T1000 (cell line): ENCODE measurements at places on chromosomes 6 and 20.

DNA sequence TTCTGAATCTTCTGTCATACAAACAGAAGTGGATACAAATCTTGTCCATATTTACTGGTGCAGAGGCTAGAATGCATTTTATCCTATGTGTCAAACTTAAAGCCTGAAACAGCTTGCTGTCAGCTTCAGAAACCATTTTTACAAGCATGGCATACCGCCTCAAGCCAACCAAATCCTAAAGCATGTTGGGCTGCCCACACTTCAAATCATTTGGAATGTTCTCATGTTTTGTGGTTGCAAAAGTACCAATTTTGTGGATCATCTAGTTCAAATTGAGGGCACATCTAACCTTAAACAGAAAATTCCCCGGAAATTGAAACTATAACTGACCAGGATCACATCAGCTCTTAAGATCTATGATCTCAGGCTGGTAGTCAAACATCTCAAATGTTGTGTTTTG lies 3.2 kb downstream of the GPR63 start:
- DNase-seq, result no peak

DNA sequence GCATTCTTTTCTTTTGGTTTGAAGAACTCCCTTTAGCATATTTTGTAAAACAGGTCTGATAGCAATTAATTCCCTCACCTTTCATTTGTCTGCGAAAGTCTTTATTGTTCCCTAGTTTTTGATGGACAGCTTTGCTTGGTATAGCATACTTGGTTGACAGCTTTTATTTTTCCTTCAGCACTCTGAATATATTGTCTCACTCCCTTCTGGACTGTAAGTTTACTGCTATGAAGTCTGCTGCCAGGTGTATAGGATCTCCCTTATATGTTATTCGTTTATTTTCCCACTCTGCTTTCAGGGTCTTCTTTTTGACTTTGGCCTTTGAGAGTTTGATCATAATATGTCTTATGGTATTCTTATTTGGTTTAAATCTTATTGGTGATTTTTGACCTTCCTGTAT lies 47.7 kb upstream of the SNAP91 start:
- DNase-seq, result no peak

- DNase-seq, result no peak
Measured at GRCh38 chr20:42098418-42098817, 480.2 kb upstream of the CHD6 start.

GRCh38 chr6:167736486-167737204 lies 90.1 kb upstream of the AFDN start:
- DNase-seq, result no peak

DNA sequence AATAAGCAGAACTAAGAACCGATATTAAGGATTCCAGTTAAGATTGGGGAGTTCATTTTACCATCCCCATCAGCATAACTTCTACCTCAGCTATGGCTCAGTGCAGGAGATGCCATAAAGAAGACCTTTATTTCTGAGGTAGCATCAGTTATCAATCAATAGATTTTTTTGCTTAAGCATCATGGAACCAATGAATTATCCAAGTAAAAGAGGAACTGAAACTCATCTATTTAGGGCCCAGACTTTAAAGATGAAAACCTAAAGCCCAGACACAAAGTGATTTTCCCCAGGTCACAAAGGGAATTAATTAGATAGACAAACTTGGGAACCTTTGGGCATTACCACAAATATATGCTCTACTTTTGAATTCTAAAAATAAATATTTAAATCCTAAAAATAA lies 59.2 kb upstream of the TINAG start:
- no peak for DNase-seq

GRCh38 chr6:130396722-130397121 lies 30.9 kb downstream of the TMEM200A start:
- no peak for DNase-seq

DNA sequence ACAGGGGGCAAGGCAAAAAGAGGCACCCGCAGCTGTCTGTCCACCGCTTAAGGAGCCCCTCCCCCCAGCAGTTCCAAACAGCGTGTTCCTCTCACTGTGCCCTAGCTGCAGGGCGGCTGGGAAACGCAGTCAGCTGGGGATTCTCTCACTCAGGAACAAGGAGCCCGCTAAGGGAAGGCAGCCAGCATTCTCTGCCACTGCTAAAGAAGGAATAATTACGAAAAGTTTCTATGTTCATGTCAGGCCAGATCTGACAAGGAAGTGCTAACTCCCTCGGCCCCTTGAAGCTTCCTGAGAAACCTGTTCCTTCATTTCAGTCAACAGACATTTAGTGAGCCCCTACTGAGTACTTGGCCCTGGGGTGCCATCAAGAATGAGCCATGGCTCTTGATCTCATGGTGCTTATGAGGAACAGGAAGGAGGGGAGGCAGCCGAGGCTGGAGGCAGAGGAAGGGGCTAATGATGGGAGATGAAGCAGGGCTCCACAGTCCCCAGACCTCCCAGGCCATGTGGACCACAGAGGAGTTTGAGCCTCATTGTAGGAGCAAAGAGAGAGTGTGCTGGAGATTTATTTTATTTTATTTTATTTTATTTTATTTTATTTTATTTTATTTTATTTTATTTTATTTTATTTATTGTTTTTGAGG lies 101.7 kb upstream of the PMEPA1 start:
- DNase-seq, result no peak

DNA sequence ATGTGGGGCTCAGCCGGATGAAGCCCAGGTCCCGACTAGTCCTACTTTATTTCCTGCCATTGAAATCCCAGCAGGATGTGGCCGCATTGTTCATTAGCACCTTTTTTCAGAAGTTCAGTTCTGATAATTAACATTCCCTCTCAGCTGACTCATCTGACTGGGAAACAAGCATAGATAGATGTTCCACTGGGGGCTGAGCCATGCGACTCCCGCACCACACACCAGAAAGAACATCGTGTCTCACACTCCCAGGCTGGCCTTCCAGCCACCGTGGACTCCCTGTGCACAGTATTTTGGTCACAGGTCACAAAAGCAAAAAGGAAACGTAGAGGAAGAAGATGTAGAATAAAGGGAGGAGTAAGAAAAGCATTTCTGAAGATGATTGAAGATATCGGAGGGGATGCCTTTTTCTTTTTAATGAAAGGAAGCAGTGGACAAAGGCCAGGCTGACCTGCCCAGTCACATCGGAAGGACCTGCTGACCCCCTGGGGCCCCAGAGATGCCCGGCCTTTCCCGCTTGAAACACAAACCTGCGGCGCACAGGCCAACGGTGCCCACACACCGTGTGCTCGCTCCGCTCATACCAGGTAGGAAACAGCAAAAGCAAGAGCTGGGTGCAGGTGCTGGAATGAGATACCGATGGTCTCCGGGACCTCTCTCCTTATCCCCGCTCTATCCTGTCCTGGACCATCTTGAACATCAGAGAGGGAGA lies 11.8 kb downstream of the RPS6KA2 start:
- DNase-seq, result no peak

DNA sequence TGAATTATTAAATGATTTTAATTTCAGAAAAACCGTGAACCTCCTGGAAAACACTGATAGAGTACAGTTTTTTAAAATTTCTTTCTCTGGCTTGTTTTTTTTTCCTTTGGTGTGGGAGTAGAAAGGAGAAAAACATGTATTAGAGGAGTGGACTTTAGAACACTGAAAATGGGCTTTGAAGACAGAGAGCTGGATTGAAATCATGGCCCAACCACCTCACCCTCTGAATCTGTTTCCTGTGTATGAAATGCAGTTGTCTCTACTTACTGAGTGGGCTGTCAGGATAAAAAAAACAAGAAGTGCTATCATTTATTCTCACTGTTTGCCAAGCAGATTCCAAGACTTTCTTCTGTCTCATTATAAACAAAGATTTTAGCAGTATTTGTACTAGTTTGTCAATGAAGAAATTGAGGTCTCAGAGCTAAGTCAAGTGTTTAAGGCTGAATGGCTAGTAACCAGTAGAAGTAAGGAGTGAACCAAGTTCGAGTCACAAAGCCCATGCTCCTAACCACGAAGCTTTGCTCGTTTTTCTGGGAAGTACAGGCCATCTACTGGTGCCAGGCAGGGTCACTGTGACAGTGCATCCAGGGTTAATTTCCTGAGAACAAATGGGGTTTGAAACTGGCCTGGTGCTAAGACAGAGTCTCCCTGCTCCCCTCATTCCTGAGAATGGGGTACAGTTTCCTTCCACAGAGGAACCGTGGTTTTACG lies 256.4 kb downstream of the TMEM242 start:
- no peak for DNase-seq

DNA sequence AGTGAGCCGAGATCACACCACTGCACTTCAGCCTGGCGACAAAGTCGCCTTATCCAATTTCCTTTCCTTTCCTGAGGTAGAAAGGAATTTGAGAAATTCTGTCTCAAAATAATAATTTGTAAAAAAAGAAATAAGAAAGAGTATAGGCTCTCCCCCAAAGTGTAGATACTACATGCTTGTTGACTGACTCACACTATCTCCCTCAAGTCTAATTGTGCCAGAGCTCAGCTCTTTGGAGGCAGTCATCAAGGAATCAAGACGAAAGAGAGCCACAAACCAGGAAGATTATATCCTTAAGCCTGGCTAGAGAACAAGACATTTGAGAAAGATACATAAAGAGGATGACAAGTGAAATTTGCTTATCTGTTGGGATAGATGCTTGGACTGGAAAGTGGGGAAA lies 3.7 kb upstream of the FKBPL start:
- DNase-seq, result no peak

GRCh38 chr20:38875175-38875993 lies 50.8 kb upstream of the FAM83D start:
- DNase-seq, result no peak

- DNase-seq, result no peak
Measured at GRCh38 chr20:57573894-57574293, 13.0 kb downstream of the PCK1 start.

DNA sequence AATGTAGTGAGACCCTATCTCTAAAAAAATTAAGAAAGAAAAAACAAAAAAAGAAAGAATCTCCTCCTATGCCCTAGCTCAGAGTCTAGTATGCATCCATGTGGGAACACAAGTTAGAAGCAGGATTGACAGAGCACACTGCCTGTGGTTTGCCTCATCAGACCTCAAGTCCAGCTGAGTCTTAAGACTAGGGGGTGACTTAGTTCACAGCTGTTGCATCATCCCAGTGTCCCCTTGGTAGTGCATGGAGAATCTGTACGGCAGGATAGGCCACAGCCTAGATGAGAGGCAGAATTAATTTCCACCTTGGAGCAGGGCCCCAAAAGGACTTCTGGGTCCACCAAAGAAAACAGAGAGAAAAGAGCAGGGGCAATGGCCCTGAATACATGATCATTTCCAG lies 13.7 kb downstream of the PNPLA1 start:
- no peak for DNase-seq

- no peak for DNase-seq
Measured at GRCh38 chr20:38023181-38024001, 9.9 kb downstream of the TTI1 start.

- DNase-seq, result no peak
Measured at GRCh38 chr6:4805553-4806336, 29.5 kb downstream of the CDYL start.

GRCh38 chr6:53582963-53583362 lies 38.1 kb upstream of the GCLC start:
- no peak for DNase-seq

GRCh38 chr6:64411226-64411625 lies 775.6 kb downstream of the PHF3 start:
- DNase-seq, result no peak

DNA sequence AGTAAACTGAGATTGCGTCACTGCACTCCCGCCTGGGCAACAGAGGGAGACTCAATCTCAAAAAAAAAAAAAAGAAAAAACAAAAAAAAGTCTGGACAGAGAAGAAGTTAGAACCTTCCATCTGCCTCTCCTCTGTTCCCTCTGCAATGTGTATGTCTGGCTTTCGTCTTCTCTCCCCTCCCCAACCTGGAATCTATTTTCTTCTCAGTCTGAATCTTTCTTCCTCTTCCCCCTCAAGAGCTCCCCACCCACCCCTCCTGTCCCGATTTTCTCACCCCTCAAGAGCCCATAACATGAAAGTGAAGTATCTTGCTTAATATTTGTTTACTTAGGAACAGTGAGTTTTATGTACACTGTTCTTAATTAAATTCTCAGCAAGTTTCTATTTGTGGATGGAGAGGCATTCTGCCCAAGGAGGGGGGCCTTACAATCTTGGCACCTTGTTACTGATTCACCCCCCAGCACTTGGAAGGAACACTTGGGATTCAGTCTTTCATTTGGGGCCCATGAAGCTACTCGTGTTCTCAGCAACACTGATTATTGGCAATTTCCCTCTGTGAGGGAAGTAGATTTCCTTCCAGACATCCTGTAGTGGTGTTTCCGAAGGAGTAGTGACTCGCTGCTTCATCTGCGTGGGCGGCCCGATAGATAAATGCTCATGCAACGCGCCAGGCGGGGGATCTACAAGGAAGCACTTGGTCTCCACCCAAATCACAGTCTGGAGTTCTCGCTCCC lies 69.3 kb upstream of the SRSF6 start:
- DNase-seq, result no peak

DNA sequence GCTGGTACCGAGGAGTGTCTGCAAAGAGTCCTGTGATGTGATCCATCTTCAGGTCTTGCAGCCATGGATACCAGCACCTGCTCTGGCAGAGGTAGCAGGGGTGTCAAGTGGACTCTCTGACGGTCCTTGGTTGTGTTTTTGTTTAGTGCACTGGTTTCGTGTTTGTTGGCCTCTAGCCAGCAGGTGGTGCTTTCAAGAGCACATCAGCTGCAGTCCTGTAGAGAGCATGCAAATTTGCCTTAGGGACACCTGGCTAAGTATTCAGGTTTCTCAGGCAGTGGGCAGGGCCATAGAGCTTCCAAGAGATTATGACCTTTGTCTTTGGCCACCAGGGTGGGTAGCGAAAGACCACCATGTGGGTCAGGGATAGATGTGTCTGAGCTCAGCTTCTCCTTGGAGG lies 14.5 kb upstream of the RGS17 start:
- no peak for DNase-seq

GRCh38 chr6:148689168-148689567 lies 57.7 kb upstream of the UST start:
- DNase-seq, result no peak

DNA sequence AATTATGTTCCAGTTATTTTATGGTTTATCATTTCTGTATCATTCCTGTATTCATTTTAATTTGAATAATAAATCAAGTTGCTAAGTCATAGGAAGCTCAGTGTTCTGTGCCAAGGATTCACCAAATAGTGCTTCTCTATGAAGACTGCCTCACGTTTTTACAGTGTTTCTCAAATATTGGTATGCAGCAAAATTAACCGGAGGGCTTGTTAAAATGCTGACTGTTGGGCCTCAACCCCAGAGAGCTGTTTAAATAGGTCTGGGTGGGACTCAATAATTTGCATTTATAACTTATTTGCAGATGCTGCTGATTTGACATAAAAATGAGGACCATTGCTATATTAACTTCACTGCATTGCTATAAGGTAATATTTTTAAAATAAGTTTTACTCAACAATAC lies 166.7 kb downstream of the TINAG start:
- no peak for DNase-seq

DNA sequence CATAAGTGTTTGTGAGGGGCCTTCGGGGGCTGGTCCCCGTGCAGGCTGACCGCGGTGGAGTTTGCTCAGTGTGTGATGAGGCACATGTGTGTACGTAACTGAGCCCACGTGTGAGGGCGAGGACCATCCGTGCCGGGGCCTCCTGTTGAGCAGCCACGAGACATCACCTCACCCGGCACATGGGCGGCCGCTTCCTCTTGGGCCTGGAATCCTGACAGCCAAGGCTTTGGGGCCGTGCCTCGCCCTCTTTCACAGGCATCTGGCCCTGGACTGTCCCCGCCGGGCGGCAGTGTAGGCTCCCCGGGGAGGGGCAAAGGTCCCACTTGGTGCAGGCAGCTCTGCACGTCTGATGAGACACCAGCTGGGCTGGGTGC lies 202.3 kb downstream of the DLL1 start:
- no peak for DNase-seq

- no peak for DNase-seq
Measured at GRCh38 chr20:18666803-18667415, 79.1 kb downstream of the DTD1 start.

GRCh38 chr20:57809661-57810172 lies 99.9 kb upstream of the PMEPA1 start:
- no peak for DNase-seq
